ENCODE measurements at places on chromosomes 4 and X.

DNA sequence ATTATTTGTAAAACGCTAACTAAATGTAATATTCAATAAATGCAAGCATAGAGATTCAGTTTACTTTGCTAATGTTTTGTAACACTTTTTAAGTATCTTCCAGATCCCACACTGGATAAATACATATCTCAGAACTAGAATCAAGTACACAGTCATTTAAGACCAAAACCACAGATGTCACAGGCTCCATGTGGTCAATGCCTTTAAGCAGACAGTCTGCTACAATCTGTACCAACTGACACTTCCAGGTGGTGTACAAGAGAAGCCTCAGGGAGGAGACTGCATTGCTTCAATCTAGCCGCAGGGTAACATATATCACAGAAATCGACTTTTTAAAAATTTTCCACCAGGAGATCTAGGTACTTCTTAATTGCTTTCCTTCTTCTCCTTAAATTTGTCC is 229.6 kb upstream of the DIAPH2 start:
- no peak for DNase-seq

GRCh38 chrX:54721424-54721823 is 76.6 kb downstream of the ITIH6 start:
- no peak for DNase-seq

DNA sequence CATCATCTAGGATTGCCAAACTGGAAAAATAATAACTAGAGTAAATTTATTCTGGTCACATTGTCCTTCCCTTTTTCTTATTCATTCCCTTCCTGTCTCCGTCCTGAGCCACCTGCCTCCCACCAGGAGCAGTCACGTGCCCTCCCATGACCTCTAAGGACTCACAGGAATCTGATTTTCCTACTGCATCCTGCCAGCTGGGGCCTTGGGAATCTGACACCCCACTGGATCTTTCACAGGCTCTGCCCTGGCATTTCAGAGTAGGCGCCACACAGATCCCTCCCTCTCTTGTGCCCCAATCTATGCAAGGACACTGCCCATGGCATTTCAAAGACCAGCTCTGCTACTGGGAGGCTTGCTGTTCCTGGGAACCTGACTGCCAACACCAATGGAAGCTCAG is 520.5 kb downstream of the PPARGC1A start:
- no peak for DNase-seq

DNA sequence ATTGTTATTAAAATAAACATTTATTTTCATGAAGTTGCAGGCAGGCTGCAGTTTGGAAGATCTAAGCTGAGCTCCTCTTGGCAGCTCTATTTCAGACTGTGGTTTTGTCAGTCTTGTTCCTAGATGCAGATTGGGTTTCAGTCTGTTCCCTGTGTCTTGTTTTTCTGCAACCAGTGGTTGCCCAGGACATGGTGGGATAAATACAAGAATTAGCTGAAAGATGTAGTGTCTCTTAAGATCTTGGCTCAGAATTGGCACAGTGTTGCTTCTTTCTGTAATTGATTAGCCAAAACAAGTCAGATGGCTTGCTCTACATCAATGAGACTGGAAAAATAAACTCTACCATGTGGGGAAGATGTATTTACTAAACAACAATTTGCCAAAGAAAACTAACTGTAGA is 283.0 kb upstream of the BOD1L1 start:
- no peak for DNase-seq

GRCh38 chr4:102454268-102454667 is 46.9 kb upstream of the NFKB1 start:
- DNase-seq, result no peak
